ENCODE measurements at places on chromosomes 13 and 19. TPM values are rescaled to one million over a fixed set of nuclear protein-coding genes. Genes with fewer than 3 reads are reported as not detected.

The WTIP gene
- 3.6 TPM for polyA plus RNA-seq

DNA sequence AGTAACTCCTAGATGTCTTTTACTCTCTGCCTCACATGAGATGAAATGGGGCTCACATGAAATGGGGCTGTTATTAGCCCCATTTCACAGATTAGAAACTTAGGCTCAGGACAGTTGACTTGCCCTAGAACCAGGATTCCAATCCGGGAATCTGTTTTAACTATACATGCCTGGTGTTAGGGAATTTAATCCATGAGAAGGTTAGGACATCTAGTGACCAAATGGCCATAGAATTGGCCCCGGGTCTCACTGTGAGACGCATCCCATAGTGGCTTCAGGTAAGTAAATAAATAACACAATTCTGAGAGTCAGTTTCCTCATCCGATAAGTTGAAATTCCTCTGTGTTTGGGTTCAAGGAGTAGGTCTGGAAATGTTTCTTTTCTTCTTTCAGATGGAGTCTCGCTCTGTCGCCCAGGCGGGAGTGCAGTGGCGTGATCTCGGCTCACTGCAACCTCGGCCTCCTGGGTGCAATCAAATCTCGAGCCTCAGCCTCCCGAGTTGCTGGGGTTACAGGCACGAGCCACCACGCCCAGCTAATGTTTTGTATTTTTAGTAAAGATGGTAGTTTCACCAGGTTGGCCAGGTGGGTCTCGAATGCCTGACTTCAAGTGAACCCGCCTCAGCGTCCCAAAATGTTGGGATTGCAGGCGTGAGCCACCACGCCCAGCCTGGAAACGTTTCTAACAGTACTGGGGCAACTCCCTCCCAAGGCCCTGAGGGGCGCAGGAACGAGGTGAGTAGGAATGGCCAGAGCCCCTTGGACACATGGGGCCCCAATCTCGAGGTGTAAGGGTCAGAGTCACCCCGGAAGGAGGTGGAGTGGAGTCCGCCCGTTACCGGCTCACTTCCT lies 1.2 kb upstream of the ZNF574 start:
- no peak for DNase-seq

The S1PR4 gene
- 18.6 TPM for polyA plus RNA-seq

DNA sequence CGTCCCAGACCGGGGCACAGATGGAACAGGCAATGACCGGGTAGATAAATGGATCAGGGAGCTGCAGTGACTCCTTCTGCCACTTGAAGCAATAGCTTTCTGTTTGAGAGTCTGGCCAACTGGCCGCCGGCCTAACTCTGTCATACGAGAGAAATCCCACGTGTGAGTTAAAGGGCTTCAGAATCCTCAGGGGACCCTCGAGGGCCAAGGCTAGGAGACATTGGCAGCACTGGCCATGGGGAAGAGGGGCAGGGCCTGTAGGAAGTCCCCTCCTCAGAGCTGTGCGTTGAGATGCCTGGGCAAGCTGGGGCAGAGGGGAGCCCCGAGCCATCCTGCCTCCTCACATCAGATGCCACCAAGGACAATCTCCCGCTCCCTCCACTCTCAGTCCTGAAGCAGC lies 51.6 kb downstream of the KLF2 start:
- DNase-seq = no peak

DNA sequence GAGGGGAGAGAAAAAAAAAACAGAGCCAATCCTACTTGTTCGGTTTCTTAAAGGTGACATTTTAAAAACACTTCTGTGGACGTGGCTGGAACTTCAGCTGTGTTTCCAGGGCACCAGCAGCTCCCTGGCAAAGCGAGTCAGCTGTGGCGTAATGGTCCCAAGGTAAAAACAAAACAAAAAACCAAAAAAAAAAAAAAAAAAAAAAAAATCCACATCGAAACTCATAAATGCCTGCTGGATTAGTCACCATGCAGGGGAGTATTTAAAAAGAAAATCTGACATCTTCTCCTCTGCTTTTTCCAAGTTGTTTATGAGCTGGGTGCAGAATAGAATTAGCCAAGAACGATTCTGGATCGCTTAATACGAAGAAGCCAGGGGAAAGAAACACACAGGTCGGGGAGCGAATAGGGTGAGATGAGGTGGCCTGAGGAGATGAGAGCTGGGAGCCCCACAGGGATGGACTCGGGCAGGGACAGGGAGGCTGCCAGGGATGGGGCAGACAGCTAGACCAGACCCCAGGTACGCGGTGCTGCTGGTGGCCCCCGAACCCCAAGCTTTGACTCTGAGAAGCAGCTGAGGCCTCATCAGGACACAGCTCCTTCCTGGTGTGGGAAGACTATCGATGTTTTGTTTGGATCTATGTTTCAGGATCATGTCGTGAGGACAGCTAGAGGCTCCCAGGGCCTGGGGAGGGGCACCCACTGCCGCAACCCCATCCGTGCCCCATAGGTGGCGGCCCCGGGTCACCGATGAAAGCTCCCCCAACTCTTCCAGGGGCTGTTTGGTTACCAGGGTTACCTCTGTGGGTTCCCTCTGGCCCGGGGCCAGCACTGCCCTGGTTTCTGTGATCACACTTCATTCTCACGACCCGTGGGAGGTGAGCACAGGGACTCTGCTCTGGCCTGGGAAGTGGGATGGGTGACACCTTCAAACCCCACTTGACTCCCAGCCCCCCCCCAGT lies 3.1 kb upstream of the CTXN1 start:
- DNase-seq = no peak

The PSG3 gene
- 0.05 TPM for polyA plus RNA-seq

The KANK3 gene
- polyA plus RNA-seq = 6.0 TPM
